ENCODE measurements at places on chromosomes 2 and 18. TPM values are rescaled to one million over a fixed set of nuclear protein-coding genes. Genes with fewer than 3 reads are reported as not detected.
A peak's percentile ranks its signal among the peaks of the same experiment; 100 is the strongest.

ANKRD36 gene
- total RNA-seq = 33.3 TPM

DNA sequence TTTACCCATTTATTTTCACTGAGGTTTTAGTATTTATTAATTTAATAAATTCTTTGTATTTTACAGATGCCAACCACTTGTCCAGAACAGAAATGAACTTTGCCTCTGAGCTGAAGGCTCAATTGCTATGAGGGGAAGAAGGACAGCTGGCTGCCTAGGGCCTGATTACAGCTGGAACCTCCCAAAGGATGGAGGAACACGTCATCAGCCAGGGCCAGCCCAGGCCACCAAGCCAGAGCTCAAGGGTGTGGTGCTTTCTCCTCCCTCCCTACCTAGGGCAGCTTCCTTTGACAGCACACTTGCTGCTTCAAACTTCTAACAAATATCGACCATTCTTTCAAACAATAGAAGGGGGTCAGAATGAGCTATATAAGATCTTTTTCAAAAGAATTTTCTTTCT is 19.7 kb upstream of the RIOK3 start:
- DNase-seq = no peak

- DNase-seq = no peak
Measured at GRCh38 chr2:29848566-29849310, 72.6 kb downstream of the ALK start.

GRCh38 chr2:82257796-82258555 is 1953.4 kb upstream of the LRRTM1 start:
- no peak for DNase-seq

- no peak for DNase-seq
Measured at GRCh38 chr2:62486439-62486765, 19.6 kb downstream of the TMEM17 start.

DNA sequence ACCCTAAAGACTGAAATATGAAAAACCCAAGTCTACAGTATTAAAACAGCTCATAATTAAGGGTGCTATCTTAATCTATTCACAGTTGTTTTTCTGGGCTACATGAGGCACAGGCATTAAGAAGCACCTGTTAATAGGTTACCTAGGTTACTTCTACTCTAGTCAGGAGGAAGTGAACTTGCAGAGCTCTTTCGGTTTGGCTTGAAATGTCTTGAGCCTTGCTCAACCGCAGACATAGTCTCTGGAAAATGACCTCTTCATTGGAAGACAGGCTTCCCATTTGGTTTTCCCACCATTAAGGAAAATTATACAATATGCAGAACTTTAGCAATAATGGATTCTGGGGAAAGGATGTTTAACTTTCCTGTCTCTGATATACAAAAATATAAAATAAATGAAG is 142.3 kb upstream of the KCNJ3 start:
- no peak for DNase-seq

DNA sequence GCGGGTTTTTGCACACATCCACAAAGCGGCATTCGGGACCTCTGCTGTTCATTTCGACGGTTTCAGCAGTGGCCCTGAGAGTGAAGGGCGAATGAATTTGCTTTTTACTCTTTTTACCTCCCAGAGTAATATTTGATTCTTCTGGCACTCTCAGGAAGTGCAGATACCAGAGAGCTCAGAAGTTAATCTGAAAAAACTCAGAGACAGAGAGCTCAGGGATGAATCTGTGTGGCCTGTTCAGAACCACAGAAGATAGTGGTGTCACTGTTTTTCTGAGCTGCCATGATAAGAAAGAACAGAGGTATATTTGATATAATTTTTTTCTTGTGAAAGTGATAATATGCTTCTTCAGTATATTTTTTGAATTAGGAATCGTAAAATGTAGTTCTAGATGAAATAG is 129.3 kb downstream of the MBP start:
- DNase-seq = no peak

ABCB11 gene
- total RNA-seq = not detected

DNA sequence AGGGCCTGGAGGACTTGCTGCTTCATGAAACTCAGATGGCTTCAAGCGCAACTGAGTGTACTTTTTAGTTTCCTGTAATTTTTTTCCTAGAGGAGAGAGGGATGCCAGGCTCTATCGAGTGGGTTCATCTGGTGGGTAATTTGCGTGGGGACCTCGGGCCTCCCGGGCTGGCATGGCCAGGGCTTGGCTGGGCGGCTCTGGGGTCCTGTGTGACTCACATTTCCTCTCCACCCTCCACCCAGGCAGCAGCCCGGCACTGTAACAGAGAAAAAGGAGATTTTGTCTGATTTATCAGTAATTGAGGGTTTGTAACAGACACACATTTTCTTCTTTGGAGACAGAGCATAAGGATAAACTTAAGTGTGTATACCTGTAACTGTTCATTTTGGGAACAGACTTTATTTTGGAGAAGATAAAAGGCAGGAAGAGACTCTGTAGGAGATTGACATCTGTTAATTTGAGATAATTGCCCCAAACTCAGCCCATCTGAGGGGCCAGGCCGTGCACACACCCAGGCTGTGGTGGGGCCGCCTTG is 64.3 kb downstream of the NFATC1 start:
- DNase-seq = no peak

GRCh38 chr2:44168681-44169154 is at the start of gene PPM1B:
Gene PPM1B, plus strand, starts transcription at chr2:44168875. Its CDS starts 32,325 bp downstream, at chr2:44201200.
- DNase-seq = peak; percentile 99

NYAP2 gene
- 1.00 TPM for total RNA-seq

DNA sequence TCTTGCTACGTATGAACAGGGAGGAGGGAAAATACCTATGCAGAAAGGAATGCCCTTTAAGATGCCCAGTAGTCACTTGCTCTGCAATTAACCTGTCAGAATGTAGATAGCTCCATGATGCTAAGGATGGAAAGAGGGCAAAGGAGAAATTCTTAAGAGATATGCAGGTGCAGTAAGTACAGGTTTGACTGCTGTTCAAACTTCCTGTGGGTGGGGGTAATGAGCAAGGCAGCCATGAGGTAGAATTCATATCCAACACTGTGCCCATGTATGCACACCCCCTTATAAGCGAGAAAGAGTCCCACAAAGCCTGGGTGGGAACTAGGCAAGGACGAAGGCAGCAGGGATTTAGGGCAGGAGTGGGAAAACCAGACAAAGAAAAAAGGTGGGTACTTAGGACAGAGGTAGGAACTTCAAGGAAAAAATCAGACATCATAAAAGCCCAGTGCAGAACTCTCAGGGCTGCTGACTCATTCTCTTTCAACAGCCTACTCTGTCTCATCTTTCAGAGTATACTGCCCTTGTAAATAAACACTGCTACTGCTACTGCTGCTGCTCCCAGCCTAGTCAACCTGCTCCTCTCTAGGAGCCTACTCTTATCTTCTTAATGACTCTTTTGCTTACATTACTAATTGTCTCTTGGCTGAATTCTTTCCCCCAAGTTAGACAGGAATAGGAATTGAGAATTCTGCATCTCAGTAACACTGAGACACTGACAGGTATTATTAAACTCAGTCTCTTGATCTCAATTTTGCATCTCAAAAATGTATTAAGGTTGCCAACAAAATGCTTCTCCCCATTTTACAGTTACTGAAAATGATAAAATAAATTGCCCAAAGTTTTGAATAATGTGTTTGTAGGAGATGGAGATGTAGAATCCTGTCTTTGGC is 189.0 kb downstream of the PTH2R start:
- DNase-seq = no peak

PLEK gene
- not detected for total RNA-seq

POTEF gene
- total RNA-seq = 25.0 TPM

DNA sequence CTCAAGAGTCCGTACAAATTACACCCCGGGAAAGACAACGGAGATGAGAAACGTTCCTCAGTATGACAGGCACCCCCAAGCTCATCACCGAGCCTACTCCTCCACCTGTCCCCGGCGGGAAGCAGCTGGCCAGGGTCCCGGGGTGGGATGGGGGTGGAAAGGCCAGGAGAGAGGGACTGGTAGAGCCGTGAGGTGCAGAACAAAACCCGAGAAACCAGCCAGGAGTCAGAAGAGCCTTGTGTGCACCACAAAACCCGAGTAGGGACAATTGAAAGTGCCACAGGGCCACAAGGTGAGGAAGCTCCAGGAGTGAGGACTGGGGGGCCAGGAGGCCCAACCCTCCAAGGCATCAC is 75.5 kb upstream of the SALL3 start:
- no peak for DNase-seq

DNA sequence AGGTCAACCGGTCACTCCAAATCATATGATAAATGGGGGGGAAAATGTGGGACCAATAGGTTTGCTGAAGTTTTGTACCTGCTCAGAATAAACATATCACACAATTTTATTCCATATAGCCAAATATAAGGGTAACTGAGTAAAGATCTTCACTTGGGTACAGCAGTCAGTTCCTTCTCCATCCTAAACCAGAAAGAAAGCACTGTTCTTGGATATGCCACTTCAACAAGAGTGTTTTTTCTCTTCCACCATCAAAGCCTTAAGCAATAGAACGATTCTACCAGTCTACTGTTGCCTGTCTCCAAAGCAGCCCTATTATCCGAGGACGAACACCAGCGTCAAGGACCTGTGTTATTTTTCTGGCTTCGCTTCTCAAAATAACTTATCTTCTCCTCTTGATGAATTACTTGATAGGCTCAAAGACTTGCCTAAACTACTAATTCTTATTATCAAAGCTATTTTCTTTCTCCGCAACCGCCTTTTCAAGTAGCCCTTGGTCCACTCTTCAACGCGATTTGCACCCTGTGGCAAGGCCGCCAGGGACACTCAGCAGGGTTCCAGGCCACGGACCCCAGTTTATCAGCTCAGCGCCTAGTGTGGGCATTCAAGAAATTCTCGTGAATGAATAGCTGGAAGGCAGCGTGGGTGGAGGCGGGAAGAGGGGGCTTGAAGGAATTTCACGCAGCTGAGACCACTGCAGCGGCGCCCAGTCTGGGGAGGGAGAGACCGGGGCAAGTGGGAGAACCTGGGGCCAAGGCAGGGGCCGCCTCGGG is 646 bp downstream of the ALS2 start:
- DNase-seq = no peak

DNA sequence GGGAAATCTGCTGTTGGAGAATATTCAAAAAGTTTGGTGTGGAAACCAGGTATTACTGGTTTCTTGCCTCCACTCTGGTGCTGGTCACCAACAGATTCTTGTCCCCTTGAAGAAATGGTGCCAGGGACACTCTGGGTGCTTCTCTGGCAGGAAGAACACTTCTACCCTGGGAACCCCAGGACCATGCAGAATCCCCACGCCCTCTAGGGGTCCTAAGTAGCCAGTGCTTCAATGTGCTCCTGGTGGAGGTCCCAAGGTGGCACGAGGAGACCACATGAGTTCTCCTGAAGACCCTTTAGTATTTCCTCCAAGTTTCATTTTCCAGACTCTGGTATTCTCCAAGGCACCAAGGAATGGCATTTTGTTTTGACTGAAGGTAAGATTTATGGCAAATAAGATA is 380.6 kb downstream of the TSN start:
- DNase-seq = no peak

GRCh38 chr2:48982887-48983435 is 171.4 kb downstream of the FSHR start:
- no peak for DNase-seq

DNA sequence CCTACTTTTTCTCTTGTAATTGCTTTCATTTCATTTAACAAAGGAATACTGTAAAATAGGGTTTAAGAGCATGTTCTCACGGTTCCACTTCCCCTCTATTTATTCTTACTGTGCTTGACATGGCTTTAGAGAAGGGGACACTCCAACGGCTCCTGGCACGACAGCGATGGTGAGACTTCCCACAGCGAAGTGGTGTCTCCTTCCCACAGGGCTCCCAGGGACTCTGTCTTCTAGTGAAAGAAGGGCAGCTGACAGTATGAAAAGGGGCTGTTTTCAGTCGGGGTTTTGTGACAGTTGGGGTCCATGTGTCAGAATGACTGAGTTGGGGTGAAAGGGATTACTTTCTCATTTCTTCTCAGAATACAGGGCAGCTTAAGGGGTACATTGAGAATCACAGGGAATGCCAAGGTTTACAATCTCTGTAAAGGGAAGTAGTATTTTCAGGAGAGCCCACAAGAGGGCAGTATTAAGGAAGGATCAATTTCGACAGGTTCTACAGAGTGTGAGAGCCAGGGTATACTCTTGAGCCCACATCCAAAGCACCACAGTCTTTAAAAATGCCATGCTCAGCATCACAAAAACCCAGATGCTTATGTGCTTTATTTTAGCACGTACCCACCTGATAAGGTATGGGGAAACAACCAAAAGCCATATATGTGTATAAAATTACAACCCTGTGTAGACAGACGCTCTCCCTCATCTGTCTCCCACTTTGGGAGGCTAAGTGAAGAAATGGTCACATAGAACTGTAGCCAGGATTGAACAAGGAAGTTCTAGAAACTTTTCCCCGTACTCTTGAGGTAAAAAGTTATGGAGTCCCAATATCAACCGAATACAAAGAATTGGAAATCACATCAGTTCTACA is 31.3 kb upstream of the RAPGEF4 start:
- no peak for DNase-seq

COBLL1 gene
- total RNA-seq = 32.1 TPM

- no peak for DNase-seq
Measured at GRCh38 chr2:38145236-38145635, 69.3 kb upstream of the CYP1B1 start.

GRCh38 chr2:14557111-14557510 is 75.4 kb upstream of the LRATD1 start:
- no peak for DNase-seq

DNA sequence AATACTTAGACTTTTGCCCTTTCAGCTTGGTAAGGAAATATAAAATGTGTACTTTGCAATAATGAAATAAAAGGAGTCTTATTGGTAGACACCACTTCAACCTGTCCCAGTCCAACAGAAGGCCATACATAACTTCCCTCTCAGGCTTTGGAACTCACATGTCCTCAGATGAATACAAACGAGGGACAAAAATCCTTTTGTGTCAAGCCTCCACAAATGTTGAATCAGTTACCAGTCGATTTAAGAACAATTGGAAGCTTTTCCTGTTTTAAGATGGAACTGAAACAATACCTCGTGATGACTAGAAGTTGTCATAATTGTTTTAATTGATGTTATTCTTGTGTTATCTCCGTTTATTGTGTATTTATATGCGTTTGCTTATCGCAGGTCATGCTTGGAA is 385.1 kb upstream of the POU3F3 start:
- DNase-seq = no peak

GRCh38 chr18:9861157-9861556 is 24.6 kb upstream of the TXNDC2 start:
- no peak for DNase-seq

UGT1A10 gene
- total RNA-seq = not detected

FRZB gene
- 17.1 TPM for total RNA-seq

DOK6 gene
- total RNA-seq = 5.4 TPM

Data from type B pancreatic cell (in vitro differentiated cells).